Cardiac fibroblast (primary cell): ENCODE measurements at places on chromosomes 5 and 9.

DNA sequence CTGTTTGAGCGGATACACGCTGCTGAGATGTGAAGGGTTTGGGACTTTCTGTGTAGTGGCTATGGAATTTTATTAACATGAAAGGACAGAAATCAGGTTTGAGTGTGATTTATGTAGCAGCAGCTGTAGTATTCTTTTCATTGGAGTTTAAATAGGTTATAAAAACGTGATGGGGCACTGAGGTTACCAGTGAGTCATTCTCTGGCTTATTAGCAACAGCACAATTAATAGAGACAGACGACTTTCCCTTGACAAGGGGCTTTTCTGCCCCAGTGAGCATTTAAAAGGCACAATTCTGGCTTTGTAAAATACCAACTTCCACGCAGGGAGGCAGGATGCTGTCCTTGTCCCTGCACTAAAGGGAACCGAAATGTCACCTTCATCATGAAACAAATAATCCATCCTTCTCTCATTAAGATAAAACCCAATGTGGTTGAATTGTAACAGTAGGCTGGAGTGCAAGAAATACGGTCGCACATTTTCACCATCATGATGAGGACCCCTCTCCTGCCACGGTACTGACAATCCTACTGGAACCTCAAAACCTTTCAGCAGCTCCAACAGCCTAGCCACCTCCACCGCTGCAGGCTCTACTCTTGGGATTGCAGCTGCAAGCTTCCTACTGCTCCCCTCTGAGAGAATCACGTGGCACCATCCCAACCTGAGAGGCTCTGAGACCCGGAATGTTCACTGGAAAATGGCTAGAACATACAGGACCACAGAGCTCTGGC is 293.9 kb downstream of the IRX1 start:
- no peak for DNase-seq

- no peak for DNase-seq
Observed at GRCh38 chr5:146836226-146836842, 42.2 kb downstream of the PPP2R2B start.

GRCh38 chr5:1651250-1651649 is 127.5 kb upstream of the LPCAT1 start:
- no peak for DNase-seq

- no peak for DNase-seq
Observed at GRCh38 chr9:130023144-130023787, 19.7 kb downstream of the FNBP1 start.

DNA sequence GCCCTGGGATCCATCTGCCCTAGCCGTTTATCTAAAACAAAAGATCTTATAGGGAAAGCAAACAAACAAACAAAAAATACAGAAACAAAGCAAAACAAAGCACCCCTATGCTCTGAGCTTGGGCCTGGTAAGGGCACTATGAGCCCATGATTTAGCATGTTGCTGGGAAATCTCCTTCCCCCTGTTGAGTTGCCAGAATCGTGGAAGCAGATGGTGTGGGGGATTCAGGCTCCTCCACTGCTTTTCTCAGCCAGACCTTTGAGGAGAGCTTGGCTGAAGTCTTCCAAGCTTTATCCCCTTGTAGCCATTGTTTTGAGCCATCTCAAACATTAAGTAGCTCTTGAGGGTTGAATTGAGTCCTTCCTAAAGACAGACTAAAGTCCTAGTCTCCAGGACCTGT is 29.9 kb downstream of the TMC1 start:
- no peak for DNase-seq

GRCh38 chr9:129569502-129570449 is 51.1 kb downstream of the C9orf50 start:
- DNase-seq = peak; percentile 41

DNA sequence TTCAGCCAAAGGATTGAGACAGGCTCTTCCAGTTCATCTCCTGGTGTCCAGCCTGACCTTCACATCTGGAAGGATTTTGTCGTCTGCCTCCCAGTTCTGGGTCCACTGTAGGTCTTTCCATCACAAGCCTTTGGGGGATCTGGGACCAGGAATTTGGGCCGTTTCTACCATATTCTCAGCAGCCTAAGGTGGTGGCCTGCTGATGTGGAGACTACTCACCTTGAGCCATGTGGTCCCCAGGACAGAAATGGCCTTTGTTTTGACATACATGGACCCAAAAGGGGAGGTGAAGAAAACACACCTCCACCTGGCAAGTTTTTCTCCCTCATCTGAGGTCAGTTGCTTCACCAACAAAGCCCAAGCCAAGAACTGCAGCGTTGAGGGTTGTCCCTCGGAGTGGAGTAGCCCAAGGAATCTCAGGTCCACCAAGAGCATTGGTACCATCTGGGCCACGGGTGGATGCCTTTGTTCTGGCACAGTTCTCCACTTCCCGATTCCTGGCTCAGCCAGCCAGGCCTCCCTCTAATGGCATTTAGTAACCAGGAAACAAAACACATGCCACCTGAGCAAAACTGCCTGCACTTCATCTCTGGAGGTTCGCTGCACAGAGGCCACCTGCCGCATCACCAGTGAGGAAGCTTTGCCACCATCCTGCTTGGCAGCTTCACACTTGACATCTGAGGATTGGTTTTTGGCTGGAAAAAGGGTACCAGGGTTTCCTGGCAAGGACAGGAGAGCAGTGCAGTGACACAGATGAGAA is 24.7 kb downstream of the AMBP start:
- DNase-seq = no peak

- no peak for DNase-seq
Observed at GRCh38 chr9:106960258-106960657, 97.3 kb downstream of the ZNF462 start.

GRCh38 chr9:105502276-105502675 is 54.4 kb downstream of the FSD1L start:
- no peak for DNase-seq

DNA sequence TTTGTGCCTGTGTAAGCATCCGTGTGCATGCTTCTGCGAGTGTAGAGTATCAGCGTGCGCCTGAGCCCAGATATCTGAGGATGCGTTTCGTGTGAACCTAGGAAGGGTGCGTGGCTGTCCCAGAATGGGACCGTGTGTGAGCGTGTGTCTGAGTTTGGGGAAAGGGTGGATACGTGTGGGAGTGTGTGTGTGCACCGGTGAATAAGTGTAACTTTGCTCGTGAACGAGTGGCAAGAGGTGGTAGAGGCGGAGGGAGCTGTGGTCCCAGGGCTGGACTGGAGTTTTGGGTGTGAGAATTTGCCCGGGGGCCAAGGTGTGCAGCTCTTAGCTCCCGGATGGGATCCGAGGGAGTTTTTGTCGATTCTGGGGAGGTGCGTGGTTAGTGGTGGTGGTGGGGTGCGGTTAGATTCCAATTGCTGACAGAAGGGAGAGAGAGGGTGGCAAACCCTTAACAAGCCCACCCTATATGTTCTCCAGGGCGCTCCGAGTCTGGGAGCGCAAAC is 686 bp upstream of the COL27A1 start:
- no peak for DNase-seq

- peak; percentile 67 for DNase-seq
Observed at GRCh38 chr5:174317256-174317894, 271.9 kb downstream of the NSG2 start.

DNA sequence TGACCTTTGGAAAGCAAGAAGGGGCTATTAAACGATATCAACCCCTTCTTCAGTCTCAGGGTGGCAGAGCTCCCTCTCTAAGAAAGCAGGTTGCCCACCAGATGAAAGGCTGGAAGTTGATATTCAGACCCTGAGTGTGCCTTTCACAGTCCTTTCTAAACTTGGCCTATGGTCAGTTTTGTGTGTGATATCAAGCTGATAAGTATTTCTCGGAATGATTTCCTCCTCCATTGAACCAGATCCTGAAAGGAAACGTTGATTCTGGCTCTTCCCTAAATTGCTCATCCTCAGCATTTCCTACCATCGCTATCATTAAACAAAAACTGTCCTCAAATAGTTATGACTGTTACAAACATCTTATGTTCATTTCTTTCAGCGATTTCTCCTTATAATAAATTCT is 130.4 kb downstream of the CEMIP2 start:
- DNase-seq = no peak

DNA sequence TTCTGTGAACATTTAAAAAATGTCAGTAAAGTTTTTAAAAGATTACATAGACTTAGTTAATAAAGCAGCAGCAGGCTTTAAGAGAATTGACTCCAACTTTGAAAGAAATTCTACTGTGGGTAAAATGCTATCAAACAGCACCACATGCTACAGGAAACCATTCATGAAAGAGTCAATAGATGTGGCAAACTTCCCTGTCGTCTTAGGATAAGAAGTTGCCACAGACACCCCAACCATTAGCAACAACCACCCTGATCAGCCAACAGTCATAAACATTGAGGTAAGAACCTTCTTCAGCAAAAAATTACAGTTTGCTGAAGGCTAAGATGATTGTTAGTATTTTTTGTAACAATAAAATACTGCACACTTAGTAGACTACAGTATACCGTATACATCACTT is 278.2 kb downstream of the CSNK1G3 start:
- no peak for DNase-seq

- no peak for DNase-seq
Observed at GRCh38 chr9:131473198-131473885, 29.4 kb upstream of the POMT1 start.

- DNase-seq = peak; percentile 84
Observed at GRCh38 chr5:143061161-143061945, 291.2 kb downstream of the ARHGAP26 start.

DNA sequence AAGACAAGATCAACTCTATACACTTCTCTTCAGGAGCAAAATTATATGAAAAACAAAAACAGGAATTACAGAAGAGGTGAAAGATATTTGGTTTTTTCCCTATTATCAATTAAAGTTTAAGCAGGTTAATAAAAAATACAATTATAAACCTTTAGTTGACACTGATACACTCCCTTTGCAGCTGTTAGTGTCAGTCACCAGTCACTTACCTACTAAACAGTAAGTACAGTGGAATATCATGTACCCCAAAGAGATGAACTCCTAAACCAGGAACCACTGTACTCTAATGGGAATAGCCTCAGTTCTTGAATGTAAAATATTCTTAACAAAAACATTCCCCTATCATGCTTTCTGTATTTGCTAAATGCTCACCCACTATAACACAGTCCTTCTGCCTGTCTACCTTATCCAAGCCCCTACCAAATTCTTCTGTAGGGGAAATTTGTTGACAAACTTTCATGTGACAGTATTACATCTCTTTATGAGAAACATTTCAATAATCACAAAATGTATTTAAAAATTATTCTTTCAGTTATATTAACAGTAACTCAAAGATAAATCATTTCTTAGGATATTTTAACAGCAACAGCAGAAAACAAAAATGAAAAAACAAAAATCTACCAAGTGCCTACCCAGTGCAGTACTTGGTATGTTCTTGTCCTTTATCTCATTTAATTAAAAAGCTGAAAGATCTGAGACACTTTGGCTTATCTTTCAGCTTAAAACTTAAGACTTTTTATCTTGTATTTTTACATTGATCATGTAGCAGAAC is 212.8 kb downstream of the MLLT3 start:
- no peak for DNase-seq

DNA sequence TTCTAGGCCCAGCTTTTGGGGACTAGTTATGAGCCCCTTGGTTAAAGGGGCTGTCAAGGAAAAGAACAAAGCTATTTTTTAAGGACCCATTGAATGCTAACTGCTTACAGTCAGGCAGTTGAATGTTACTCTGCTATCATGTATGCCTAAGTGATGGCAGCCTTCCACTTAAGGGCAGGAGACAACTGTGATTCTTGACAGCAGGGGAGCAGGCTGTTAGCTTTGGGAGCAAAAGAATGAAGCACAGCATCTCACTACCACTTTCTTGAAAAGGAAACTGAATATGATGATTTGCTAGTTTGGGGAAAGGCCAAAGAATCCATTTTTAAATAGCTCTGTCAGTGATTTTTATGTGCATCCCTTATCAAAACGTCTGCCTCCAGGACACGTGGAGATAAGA is 221.6 kb downstream of the SH3GL2 start:
- DNase-seq = no peak

- DNase-seq = peak; percentile 62
Observed at GRCh38 chr9:134163371-134164196, 780 bp downstream of the RNU6ATAC start.

DNA sequence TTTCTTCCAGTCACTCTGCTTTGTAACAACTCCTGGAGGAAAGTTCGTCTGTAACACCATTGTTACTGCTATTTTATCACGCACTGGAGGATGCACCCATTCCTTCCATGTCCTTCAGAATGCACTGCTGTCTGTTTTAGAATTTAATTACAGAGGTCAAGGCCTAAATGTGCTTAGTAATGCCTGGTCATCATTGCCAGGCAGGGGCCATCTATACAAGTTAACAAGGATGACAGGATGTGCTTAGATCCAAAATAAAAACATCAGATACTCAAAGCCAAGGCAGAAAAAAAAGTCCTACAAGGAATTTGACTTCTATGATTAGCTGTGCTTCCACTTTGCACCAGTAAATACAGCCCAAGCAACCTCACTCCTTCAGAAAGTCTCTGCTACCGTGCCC is 371.4 kb downstream of the SEMA5A start:
- DNase-seq = no peak

- no peak for DNase-seq
Observed at GRCh38 chr5:139896718-139897117, 101.1 kb downstream of the PSD2 start.

DNA sequence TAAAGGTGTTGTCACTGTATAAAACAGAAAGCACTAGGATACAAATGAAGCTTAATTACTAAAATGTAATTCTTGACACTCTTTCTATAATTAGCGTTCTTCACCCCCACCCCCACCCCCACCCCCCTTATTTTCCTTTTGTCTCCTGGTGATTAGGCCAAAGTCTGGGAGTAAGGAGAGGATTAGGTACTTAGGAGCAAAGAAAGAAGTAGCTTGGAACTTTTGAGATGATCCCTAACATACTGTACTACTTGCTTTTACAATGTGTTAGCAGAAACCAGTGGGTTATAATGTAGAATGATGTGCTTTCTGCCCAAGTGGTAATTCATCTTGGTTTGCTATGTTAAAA is 43.8 kb downstream of the NDFIP1 start:
- peak; percentile 24 for DNase-seq

GRCh38 chr5:40428126-40428525 is 251.6 kb upstream of the PTGER4 start:
- DNase-seq = peak; percentile 95

GRCh38 chr9:135241381-135242048 is 154.0 kb downstream of the OLFM1 start:
- DNase-seq = no peak

DNA sequence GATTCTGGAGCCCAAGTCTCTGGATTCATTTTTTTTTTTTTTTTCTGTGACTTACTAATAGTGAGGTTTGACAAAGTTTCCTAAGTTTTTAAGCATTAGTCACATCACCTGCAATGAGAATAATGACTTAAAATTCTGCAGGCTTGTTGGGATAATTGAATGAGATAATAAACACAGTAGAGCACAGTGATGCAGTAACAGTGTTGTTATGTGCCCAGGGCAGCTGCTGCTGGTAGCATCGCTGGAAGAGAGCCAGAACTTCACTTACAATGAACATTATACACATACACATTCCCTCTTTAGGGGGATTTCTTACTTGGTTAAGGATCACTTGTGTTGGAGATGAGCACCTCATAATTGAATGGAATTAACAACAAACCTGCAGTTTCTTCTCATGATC is 78.9 kb downstream of the ALDH7A1 start:
- peak; percentile 66 for DNase-seq

DNA sequence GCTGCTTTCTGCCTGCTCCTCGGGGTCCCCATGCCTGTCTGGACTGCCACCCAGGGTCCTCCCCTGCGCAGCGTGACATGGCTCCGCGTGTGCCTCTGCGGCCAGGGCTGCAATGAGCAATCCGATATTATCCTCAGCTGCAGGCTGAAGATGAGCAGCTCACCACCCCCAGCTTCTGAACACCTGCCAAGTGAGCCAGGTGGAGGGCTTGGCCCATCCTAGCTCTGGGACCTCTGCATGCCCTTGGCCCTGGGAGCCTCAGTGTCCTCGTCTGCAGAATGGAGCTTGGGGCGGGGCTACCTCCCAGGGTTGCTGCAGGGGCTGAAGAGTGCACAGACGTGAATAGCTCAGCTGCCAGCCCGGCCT is 4.1 kb upstream of the MYMK start:
- DNase-seq = no peak
